ENCODE measurements at places on chromosomes 3 and 15. TPM values are rescaled to one million over a fixed set of nuclear protein-coding genes. Genes with fewer than 3 reads are reported as not detected.

Gene STRC
- total RNA-seq = not detected

Gene NMB
- total RNA-seq = 1.3 TPM

Gene GNAT1
- total RNA-seq = not detected

Gene ABI3BP
- total RNA-seq = 4.2 TPM

Gene ADGRG7
- not detected for total RNA-seq

Gene FAM107A
- total RNA-seq = not detected

Gene CCDC71
- 28.3 TPM for total RNA-seq

Gene PYGO1
- total RNA-seq = 10.0 TPM

Gene MBD4
- 22.2 TPM for total RNA-seq

Gene NDUFB4
- total RNA-seq = 62.8 TPM

Gene BOC
- 5.3 TPM for total RNA-seq

Gene CPLX3
- total RNA-seq = not detected

Gene GUCA1C
- total RNA-seq = not detected

Gene OR5K2
- total RNA-seq = not detected

Gene GPR62
- not detected for total RNA-seq

Gene ZBBX
- total RNA-seq = not detected

Gene CHST2
- total RNA-seq = 1.1 TPM

Gene GOLGA8O
- 0.36 TPM for total RNA-seq

Gene CPN2
- not detected for total RNA-seq

Gene IL12A
- 0.90 TPM for total RNA-seq

Gene SAMMSON
- not detected for total RNA-seq

Gene ISLR
- total RNA-seq = under 0.01 TPM

Gene ZNF860
- 0.56 TPM for total RNA-seq

Gene ZNF80
- total RNA-seq = not detected

Gene SCAANT1
- total RNA-seq = not detected

Gene SPINK8
- total RNA-seq = not detected

Gene PARP14
- total RNA-seq = 23.1 TPM

Gene PRR20G
- total RNA-seq = not detected

Gene MORC1
- not detected for total RNA-seq

Gene CISH
- 0.90 TPM for total RNA-seq

Gene CYP19A1
- total RNA-seq = not detected

Gene TGM4
- total RNA-seq = under 0.01 TPM

Gene NOX5
- total RNA-seq = not detected

Gene STRIT1
- total RNA-seq = not detected

Gene MANF
- total RNA-seq = 78.9 TPM

Gene ABHD5
- 33.6 TPM for total RNA-seq

Gene MINAR1
- total RNA-seq = 1.6 TPM

Gene DAZL
- total RNA-seq = not detected

Gene SEMA3G
- not detected for total RNA-seq

Gene CTXN2
- not detected for total RNA-seq

Gene POLQ
- total RNA-seq = 5.0 TPM

Gene HRG
- total RNA-seq = not detected

Gene PRSS50
- not detected for total RNA-seq

Gene PLA2G4E
- not detected for total RNA-seq

Gene AMIGO3
- not detected for total RNA-seq

Gene PPP2R3A
- total RNA-seq = 46.7 TPM

Gene MYZAP
- not detected for total RNA-seq

Gene CYP1A1
- under 0.01 TPM for total RNA-seq

Gene CAMKV
- total RNA-seq = not detected

Gene MAN2C1
- 29.7 TPM for total RNA-seq

Gene BDH1
- 3.1 TPM for total RNA-seq

Gene C3orf52
- total RNA-seq = 12.5 TPM

Gene ARL8B
- 62.5 TPM for total RNA-seq

Gene RAB43
- 9.2 TPM for total RNA-seq

Gene CELSR3
- total RNA-seq = 0.18 TPM

Data from IMR-90 (cell line).